Fibroblast of the conjunctiva (primary cell): ENCODE measurements at places on chromosomes 12 and 14.

GRCh38 chr12:132067182-132067581 is 76.9 kb downstream of the DDX51 start:
- no peak for DNase-seq

DNA sequence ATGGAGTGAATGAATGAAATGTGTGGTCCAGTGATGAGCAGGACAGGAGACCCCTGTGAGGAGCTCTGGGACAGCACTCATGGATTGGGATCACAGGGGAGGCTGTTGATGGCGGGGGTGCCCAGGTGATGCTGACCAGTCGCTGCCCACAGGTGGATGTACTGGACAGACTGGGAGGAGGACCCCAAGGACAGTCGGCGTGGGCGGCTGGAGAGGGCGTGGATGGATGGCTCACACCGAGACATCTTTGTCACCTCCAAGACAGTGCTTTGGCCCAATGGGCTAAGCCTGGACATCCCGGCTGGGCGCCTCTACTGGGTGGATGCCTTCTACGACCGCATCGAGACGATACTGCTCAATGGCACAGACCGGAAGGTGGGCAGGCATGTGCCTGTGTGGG is 13.3 kb upstream of the LRP1-AS start:
- DNase-seq: no peak

DNA sequence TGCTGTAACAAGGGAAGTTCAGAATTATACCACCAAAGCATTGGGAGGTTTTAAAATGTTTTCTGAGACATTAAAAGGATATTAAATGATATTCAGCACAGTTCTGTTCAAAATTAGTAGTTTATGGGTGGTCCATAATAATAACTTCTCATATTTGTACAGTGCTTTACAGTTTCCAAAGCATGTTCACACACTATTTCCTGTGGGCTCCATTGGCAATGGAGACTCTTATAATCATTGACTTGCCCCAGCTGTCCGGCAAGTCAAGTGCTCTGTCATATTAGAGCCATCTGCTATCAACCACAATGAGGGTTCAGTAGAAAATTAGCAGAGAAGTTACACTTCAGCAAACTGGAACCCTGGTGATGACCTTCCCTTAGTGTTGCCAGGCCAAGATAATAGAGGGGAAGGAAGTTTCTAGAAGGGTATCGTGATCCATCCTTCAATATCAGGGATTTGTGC is 526.6 kb upstream of the CCDC196 start:
- DNase-seq: no peak

- DNase-seq: no peak
Observed at GRCh38 chr12:120489018-120489417, 6.9 kb upstream of the DYNLL1 start.

- no peak for DNase-seq
Observed at GRCh38 chr14:61662437-61663311, 32.6 kb upstream of the HIF1A start.

DNA sequence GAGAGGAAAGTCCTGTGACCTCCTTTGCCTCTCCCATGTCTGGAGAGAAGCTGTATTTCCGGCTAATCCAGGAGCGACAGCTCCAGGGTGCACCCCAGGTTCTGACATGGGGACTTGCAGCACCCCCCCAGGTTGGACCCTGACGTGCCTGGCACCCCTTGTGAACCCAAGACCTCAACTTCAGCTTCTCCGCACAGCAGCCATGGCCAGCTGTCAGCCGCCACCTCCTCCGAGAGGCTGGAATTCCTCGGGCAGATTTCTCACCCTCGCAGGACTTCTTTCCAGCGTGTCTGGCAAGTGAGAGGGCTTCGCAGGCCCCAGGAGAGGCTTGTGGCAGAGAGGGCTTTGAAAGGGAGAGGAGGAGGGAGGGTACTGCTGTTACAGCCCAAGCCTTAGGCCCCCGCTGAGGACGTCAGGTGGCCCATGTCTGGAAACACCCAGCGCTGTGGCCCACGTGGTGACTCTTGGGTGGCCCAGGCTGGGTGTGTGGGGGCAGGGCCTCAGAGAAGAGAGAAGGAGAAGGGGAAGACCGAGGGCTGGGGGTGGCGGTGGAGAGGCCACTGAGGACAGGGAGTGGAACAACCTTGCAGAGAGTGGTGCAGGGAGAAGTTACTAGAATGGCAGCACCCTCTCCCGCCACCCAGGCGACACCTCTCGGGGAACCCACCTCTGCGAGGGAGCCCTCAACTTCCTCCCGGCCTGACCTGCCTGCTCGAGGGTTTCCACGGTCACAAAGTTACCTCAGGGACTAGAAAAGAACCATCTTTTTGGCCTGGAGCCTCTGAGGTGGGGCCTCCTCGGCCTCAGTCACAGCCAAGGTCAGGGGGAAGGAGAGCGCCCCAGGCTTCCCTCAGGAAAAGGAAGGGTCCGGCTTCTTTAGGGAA is 11.7 kb upstream of the RPS6KL1 start:
- no peak for DNase-seq

GRCh38 chr14:32200368-32201192 is 1.3 kb upstream of the RNU6-7 start:
- DNase-seq: no peak

GRCh38 chr14:33030386-33030785 is 91.7 kb downstream of the NPAS3 start:
- DNase-seq: no peak

DNA sequence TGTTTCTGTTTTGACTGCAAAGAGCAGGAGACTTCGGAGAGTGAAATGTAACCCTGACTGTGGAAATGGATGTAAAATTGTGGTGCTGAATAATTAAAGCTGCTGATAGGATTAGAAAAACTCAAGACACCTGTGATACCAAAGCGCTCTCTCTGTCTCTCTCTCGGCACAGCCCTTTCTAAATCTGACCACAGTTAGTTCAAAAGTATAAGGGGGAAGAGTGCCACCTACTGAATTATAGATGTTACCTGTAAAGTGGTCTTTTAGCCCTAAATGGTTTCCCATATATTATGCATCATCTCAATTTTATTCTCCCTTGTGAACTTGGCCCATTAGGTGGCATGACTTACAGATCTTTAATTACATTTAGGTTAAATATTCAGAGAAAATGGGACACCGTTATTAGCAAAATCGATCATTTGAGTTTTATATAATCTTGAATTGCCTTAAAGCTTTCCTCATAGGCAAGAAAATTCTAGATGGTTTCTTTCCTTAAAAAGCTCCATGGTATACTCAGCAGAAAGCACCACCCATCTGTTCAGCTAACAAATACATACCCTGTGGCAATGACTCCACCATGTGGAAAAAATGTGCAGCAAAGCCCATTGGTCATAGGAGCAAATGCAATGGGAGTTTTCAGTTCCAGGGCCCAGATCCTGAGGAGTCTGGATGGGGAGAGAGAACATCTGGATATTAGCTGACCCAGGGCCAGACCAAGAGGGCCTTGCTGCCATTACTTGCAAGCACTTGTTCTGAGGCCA is 18.1 kb downstream of the RFC5 start:
- DNase-seq: no peak

GRCh38 chr14:73634011-73634833 is 10.6 kb upstream of the DNAL1 start:
- DNase-seq: no peak

GRCh38 chr12:75974323-75975187 is 57.0 kb downstream of the PHLDA1 start:
- DNase-seq: no peak

- no peak for DNase-seq
Observed at GRCh38 chr14:35506927-35507326, 27.0 kb upstream of the INSM2 start.

GRCh38 chr12:45168976-45169375 is 46.9 kb upstream of the ANO6 start:
- no peak for DNase-seq
